ENCODE measurements at places on chromosomes 12 and 14.

DNA sequence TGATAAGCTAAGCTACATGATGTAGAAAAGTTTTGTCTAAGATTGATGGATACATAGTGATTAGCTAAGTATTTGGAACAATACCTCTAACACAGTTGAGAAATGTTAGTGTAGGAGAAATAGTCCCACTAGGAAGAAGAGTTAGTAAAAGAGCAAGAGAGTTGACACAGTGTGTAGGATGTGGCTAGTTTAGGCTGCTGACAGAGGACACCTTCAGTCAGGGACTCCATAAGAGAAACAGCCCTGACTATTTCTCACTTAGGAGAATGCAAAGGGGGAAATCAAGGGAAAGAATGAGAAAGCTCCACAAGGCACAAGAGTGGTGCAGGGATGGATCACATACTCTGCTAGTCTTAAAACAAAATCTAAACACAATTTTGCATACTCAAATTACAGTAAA is 613.7 kb downstream of the SLC16A7 start:
- no peak for DNase-seq

DNA sequence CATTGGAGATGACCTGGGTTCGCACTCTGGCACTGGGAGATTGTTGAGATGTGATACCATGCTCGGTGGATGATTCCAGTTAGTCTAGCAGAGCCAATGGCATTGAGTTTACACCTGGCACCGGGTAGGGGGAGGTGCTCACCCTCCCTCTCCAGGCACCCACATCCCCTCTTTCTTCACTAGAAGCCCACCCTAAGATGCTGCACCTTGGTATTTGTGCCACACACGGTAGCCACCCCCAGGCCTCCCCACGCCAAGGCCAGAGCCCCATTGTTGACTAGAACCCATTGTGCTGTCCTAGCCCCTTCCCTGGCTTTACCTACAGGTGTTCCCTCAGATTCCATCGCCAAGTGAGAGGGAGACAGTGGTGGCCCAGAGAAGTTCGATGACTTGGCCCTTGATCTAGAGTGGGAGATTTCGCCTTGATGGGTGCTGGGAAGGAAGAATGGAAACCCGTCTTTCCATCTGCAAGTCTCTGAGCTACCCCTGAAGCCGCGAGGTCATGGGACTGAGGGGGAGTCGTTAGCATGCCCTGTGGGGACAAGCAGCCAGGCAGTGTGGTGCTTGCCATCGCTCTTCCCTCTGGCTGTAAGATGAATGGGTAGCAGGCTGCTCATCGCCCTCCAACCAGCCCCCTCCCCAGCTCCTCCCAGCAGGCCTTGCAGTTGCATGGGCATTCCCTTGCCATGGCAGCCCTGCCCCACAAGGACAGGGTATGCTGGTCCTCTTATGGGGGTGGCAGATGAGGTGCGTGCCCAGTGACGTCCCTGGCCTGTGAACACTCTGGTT is 8.7 kb downstream of the CCND2 start:
- DNase-seq: no peak

GRCh38 chr14:32697704-32698103 is 241.0 kb upstream of the NPAS3 start:
- DNase-seq: no peak

GRCh38 chr14:100147181-100147631 is 12.2 kb downstream of the DEGS2 start:
- peak; percentile 27 for DNase-seq

- DNase-seq: no peak
Measured at GRCh38 chr14:31785574-31785973, 224.4 kb downstream of the NUBPL start.

- no peak for DNase-seq
Measured at GRCh38 chr14:24172261-24172860, 481 bp downstream of the REC8 start.

- DNase-seq: no peak
Measured at GRCh38 chr14:39474416-39474911, 42.2 kb upstream of the FBXO33 start.
